ENCODE measurements at places on chromosomes 2 and 18.
A peak's percentile ranks its signal among the peaks of the same experiment; 100 is the strongest.

DNA sequence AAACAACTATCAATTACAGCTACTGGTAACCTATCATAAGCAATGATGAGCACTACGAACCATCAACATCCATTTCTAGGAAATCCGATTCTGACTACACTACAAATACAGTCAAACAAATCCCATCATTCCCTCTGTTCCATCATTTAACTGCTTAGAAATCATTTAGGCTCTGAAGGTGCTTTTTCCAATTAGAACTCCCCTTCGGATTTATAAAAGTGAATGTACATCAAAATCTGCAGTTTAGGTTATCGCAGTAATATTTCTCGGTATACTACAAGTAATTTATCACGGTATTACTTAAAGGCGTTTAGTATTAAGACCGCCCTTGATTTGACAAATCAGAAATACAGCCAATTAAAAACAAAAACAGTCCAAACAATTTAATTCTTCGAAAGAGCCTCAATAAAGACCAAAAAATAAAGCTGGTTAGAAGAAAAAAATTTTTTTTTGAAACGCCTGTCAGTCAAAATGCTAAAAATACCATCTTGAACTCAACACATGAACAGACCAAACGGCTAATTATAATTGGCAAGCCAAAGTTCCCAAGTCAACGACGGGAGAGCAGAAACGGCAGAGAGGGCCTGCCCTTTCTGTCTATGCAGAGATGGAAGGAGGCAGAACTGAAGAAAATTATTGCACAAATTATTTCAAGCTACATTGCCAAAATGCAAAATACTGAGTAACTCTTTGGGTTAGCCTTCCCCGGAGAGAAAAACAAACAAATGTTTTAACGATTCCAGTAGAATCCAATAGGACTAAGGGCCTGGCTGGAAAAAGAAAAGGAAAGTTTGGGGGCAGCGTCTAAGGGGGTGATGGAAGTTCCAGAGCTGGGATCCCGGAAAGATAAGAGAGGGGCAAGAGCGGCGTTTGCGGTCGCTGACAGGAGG is 1.2 kb downstream of the VPS54 start:
- no peak for DNase-seq

DNA sequence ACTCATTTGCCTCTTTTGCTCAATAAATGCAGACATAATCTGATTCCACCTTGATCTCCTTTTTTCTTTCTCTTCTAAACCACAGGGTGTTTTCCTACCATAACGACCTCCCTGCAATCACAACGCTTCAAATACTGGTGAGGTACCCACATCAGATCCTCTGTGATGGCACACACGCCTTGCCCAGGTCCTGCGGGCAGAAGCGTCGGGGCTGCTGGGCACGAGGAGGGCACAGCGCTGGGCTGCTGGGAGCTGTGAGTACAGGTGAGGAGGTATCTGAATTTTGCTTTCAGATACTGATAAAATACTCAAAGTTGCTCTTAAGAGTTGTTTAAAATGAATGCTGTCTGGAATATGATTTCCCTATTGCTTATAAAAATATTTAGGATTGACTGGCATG is 186.1 kb upstream of the PXDN start:
- no peak for DNase-seq

GRCh38 chr2:71336802-71337201 is 5.2 kb downstream of the ZNF638 start:
- DNase-seq, result no peak

DNA sequence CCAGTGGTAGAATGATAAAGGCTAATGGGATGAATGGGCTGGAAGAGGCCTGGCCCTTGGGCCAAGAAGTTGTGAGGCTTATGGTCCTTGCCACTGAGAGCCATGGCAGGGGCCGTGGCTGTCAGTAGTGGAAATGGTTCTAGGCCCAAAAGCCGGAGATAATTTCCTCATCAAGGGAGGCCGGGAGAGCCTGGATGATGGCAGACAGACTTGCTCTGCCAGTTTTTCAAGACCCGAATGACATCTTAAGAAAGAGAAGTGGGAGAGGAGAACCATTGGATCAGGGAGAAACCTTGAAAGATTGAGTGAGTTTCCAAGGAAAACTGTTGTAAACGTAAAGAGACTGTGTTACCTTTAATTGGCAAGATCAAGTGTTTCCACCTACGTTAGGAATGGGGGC is 46.3 kb upstream of the VPS54 start:
- no peak for DNase-seq

- DNase-seq, result no peak
These were observed 61.9 kb downstream of the DIS3L2 start for GRCh38 chr2:232023426-232023825.

DNA sequence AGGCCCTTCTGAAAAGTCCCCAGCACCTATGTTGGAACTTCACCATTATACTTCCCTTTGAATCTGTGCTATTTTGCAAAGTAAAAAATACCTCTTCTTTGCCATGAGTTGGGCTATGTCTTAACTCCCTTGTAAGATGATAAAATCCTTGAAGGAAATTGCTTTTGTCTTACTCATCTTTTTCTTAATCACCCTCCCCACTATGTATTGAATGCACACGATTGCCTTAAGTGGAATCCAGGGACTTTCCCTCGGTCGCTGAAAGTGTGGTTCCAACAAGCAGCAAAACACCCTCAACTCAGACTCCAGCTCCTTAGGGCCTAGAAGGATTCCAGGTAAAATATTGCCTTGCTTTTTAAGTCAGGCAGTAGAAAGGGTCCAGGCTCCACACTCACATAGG is 173.2 kb upstream of the ARL4C start:
- DNase-seq, result no peak

DNA sequence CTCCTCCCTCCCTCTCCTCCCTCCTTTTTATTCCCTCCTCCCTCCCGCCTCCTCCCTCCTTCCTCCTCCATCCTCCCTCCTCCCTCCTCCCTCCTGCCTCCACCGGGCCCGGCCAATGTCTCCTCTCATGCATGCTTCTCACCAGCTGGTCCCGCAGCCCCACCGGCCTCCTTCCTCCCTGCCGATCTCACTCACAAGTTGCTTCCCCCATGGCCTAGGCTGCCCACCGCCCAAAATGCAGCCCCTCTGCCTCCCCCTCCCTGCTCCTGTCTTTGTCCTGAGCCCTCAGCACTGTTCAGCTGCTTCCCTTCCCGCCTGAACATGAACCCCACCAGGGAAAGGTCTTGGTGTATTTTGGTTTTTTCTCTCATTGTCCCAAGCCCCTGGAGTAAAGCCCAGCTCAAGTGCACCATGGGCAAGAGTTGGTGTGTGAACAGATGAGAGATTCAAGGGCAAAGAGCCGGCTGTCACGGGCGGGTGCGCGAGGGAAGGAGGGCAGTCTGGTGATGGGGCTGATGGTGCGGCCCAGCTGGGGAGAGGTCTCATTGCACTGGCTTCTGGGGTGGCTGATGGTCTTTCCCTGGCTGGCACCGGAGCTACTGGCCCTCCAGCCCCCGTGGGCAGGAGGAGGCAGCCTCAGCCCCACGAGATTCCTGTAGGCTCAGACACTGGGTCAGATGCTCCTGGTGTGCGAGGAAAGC is 117.6 kb downstream of the TWIST2 start:
- no peak for DNase-seq

DNA sequence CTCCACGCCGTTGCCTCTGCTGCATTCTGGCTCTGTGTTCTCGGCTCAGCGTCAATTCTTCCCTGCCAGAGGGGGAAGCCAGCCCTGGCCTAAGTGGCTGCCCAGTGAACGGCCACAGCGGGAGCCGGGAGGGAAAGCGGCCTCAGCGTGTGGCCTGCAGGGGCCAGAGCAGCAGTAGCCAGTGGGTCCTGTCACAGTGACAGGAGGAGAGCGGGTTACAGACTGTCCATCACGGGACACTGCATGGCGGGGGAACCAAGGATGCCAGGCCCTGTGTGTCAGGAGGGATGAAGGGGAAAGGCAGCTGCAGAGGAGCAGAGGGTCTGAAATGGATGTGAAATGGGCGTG is 39.7 kb downstream of the PDIA6 start:
- DNase-seq, result no peak

- peak; percentile 4 for DNase-seq
These were observed 132.5 kb upstream of the ID2 start for GRCh38 chr2:8549273-8549922.

DNA sequence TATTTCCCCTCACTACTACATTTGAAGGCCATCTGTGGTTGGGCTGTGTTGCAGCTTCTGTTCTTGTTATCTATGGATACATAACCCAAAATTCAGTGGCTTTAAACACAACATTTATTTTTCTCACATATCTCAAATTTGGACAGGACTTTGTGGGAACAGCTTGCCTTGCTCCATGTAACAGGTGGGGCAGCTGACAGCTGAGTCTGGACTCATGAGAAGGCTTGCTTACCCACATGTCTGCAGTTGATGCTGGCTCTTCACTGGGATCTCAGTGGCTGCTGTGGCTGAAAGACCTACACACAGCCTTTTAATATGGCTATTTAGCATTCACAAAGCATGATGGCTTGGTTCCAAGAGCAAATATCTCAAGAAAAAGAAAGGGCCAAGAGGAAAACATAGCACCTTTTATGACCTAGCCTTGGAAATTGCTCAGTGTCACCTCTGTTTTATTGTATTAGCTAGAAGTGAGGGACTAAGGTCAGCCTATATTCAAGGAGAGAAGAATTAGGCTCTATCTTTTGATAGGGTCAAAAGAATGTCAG is 296.8 kb upstream of the ZNF521 start:
- DNase-seq, result no peak

- no peak for DNase-seq
These were observed 6.2 kb downstream of the MBD2 start for GRCh38 chr18:54218299-54218698.

GRCh38 chr2:194062401-194062800 is 1594.6 kb upstream of the SLC39A10 start:
- DNase-seq, result no peak

All from H9 (cell line).